ENCODE measurements at places on chromosomes 16 and 17.

- DNase-seq = no peak
Observed at GRCh38 chr17:2028234-2028614, 1.7 kb upstream of the DPH1 start.

DNA sequence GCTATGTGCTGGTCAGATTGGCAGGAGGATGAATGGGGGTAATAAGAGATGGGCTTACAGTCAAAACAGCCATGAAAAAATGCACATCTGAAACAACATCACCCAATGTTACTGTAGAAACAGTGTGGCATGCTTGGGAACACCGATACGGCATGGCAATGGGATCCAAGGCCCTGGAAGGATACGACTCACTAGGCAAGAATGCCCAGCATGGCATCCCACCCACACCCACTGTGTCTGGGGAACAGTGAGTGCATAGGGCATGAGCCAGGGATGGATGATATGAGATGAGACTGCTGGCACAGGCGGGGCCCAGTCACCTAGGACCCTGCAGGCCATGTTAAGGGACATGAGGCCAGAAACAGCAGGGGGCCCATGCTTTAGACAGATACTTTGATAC, 11.5 kb downstream of the TRIM25 start:
- no peak for DNase-seq

DNA sequence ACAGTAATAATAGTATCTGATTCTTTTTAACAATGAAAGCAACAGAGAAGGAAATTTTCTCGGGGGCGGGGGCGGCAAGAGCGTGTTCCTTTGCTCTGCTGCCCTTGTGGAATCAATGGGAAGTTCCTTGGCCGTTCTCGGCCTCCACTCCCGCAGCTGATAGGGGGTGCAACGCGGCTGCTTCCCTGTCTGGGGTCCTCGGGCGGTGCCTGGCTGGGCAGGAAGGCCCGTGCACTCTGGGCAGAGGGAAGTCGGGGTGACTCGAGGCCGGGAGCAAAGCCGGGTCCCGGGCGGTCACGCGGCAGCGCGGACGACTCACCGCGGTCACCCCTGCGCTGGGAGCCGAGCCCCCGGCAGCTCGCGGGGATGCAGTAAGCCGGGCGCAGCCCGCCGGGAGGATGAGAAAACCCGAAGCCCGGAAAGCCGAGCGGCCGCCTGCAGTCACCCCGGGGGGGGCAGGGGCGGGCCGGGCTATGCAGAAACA, 2.5 kb downstream of the TUBB3 start:
- DNase-seq = no peak

- DNase-seq = no peak
Observed at GRCh38 chr17:28864991-28865849, 10.4 kb downstream of the ERAL1 start.

DNA sequence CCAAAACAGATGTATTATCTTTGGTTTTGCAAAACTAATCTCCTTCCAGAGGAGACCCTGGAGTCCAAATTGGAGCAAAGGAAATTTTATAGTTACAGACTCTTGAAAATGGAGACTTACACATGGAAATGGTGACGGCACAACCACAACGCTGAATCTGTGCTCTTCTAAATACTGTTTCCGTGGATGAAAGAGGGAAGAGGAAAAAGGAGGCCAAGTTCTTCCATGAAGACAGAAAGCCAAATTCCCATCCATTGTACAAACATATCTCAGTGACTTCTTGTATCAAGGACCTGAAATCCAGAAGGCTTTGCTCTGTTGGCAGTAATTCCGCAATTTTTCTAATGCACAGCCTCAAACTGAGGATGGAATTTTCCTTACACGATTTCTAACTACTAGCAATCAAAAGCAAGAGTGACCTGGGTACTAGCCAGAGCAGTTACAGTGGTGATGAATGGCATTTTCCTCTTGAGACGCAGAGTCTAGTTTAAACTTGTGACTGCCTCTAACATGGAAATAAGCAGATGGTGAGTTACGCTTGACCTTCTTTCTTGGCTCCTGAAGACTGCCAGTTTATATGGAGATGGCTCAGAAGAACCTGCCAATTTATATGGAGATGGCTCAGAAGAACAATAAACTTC, 38.5 kb downstream of the VPS53 start:
- DNase-seq = no peak

All from stimulated activated CD8-positive, alpha-beta memory T cell treated with anti-CD3 and anti-CD28 coated beads, Interleukin-15, amount 100 ng/mL, for 4 hours (primary cell).